Vagina (tissue), 2 donors: ENCODE measurements at places on chromosomes 3 and 15. TPM values are rescaled to one million over a fixed set of nuclear protein-coding genes. Genes with fewer than 3 reads are reported as not detected.

Gene SHC4
- total RNA-seq: 0.25 TPM

Gene ACOX2
- total RNA-seq: 24.8 TPM

- no peak overlapping the region for H3K27ac ChIP-seq
- DNase-seq: no peak
- no peaks in the 10 kb centered on the region for H3K4me1 ChIP-seq
Measured at GRCh38 chr3:13348100-13348499, 72.0 kb downstream of the NUP210 start.

Gene KCNAB1
- total RNA-seq: 3.9 TPM

DNA sequence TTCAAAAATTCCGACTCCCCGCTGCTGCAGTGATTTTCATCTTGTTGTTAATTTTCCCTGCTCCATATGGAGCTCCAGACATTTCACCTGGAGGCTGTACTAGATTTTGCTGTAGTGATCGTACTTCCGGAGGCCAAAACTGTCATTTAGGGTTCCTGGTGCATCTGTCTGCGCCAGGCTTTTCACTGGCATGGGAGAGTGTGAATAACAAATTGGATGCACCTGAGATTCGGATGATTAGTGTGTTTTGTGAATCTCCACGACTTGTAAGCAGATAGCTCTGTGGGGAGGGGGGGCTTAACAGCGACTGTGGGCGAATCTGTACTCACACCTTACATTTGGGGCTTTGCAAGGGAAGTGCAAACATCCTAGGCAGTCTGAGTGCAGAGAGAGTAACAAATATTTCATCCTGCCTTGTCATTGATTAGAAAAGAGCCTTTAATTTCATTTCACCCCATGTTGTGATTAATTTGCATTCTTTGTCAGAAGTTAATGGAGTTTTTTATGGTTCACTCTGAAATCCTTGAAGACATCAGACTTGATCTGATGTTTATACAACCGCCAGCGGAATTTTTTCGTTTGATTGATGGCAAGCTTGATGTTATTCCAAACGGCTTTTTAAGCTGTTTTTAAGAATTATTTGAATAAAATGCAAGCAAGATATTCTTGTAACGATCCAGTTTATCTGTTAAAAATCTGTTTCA is 92.5 kb upstream of the SKOR1 start:
- H3K4me1 ChIP-seq: peaks cover 12% of the 10 kb centered on the region
- no peaks in the 10 kb centered on the region for H3K36me3 ChIP-seq
- no peak overlapping the region for H3K4me3 ChIP-seq
- no peak for DNase-seq

- H3K36me3 ChIP-seq: no peaks in the 10 kb centered on the region
- no peaks in the 10 kb centered on the region for H3K27me3 ChIP-seq
- no peak for DNase-seq
- no peak overlapping the region for H3K27ac ChIP-seq
- no peaks in the 10 kb centered on the region for H3K4me1 ChIP-seq
- no peak overlapping the region for H3K4me3 ChIP-seq
Measured at GRCh38 chr15:84811828-84812227, 5.3 kb upstream of the ALPK3 start.

Gene ADAMTS9
- total RNA-seq: 118 TPM

Gene CHRM5
- not detected for total RNA-seq

- no peaks in the 10 kb centered on the region for H3K36me3 ChIP-seq
- no peak for DNase-seq
- no peak overlapping the region for H3K27ac ChIP-seq
- no peaks in the 10 kb centered on the region for H3K27me3 ChIP-seq
- H3K4me3 ChIP-seq: no peak overlapping the region
Measured at GRCh38 chr15:51494411-51495314, 127.9 kb downstream of the DMXL2 start.

Gene IL17RE
- total RNA-seq: 15.2 TPM

DNA sequence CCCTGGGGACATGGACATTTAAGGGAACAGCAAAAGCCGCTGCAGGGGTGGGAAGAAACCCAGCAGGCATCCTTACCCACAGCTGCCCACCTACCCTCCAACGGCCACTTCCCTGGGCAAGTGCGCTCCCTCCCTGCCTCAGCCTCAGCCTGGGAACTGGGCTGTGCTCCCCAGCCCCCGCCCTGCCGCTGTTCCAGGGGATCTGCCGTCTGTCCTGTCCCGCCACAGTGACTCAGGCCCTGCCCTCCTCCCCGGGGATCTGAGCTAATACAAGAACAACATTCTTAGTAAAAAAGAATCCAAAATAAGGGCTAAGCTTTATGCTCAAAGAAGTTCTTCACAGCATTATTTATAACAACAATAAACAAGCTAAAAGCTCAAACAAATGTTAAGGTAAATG is 7.4 kb upstream of the IQSEC1 start:
- no peak for DNase-seq
- peak overlapping the region; percentile 1 for H3K27ac ChIP-seq
- H3K27me3 ChIP-seq: no peaks in the 10 kb centered on the region
- H3K4me1 ChIP-seq: no peaks in the 10 kb centered on the region

DNA sequence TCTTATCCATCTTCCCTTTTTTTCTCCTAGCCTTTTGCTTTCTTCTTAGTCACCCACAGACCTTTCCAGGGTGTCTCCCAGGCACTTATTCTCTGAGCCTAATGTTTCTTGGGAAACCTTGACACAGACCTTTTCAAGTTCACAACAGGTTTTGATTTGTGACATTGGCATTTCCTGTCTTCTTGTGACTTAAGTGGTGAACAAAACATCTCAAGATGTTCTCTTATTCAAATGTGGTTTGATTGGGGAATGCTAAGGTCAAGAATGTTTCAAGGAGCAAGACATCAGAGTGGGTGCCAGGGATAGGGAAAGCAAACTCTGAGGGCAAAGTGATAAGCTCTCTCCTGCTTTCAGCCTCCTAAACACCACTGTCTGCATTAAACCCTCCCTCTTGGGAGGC is 68.2 kb upstream of the GSK3B start:
- no peak for DNase-seq
- H3K27me3 ChIP-seq: no peaks in the 10 kb centered on the region
- H3K4me1 ChIP-seq: peaks cover 10% of the 10 kb centered on the region
- no peaks in the 10 kb centered on the region for H3K36me3 ChIP-seq
- H3K4me3 ChIP-seq: no peak overlapping the region

- H3K27me3 ChIP-seq: no peaks in the 10 kb centered on the region
- DNase-seq: no peak
- H3K36me3 ChIP-seq: no peaks in the 10 kb centered on the region
- H3K4me1 ChIP-seq: peaks cover 5% of the 10 kb centered on the region
- H3K4me3 ChIP-seq: no peak overlapping the region
- H3K27ac ChIP-seq: no peak overlapping the region
Measured at GRCh38 chr3:14261229-14261628, 82.6 kb downstream of the LSM3 start.

Gene PHC3
- total RNA-seq: 46.9 TPM

GRCh38 chr3:12803371-12803770 is 6.9 kb downstream of the CAND2 start:
- no peak for DNase-seq
- no peaks in the 10 kb centered on the region for H3K4me1 ChIP-seq
- no peak overlapping the region for H3K27ac ChIP-seq
- no peaks in the 10 kb centered on the region for H3K36me3 ChIP-seq

DNA sequence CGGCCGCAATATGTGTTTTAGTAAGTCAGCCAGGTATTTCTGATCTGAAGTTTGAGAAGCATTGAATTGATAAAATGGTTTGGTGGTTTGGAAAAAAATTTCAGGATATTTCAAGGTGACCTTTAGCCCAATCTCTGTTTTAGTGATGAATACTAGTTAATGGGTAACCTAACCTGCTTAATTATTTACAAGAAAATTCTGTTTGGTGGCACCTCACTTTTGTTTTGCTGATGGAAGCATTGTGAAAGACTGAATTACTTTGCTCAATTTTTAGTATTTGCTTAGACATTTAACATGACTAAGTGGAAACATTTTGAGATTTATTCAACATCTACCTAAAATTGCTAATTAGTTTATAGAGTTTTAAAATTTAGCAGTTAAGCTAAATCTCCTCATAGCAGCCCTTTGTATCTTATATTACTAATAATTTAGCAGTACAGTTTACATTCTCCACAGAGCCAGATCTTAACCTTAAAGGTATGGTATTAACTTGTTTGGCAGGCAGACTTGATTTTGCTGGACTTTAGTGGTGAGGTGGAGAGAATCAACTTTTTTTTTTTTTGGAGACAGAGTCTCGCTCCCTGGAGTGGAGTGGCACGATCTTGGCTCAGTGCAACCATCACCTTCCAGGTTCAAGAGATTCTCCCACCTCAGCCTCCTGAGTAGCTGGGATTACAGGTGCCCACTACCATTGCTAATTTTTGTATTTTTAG is 35.4 kb downstream of the GRAMD1C start:
- no peaks in the 10 kb centered on the region for H3K4me1 ChIP-seq
- H3K27ac ChIP-seq: no peak overlapping the region
- no peaks in the 10 kb centered on the region for H3K36me3 ChIP-seq

DNA sequence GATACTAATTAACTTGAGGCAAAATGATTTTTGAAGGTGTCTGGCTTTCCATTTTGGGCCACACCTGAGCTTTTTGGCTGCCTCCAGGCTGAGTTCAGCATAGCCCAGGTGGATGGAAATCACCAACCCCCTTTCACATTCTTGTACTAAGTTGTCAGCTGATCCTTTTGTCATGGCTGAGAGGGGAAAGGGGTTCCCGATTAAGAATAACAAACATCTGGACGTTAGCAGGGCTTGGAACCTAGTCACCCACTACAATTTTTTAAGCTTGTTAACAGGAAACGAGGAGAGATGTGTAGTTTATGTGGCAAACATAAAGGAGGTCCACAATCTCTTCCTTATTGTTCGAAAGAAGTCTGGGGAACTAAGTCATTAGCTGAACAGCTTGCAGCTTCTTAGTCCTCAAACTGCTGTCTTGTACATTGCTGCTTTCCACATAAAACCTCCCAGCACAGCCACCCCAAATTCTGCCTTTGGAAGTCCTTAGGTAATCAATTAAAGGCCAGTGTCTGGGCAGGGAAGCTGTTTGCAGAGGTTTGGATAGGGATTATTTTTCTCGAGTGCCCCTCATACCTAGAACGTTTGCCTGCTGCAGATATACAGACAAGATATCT is 5.0 kb downstream of the NR2F2 start:
- no peak for DNase-seq
- no peaks in the 10 kb centered on the region for H3K27me3 ChIP-seq
- H3K4me3 ChIP-seq: peak overlapping the region; percentile 67

GRCh38 chr3:134677196-134677986 is 26.6 kb upstream of the KY start:
- no peak for DNase-seq
- H3K36me3 ChIP-seq: no peaks in the 10 kb centered on the region
- H3K4me3 ChIP-seq: no peak overlapping the region
- no peaks in the 10 kb centered on the region for H3K27me3 ChIP-seq
- H3K27ac ChIP-seq: no peak overlapping the region

DNA sequence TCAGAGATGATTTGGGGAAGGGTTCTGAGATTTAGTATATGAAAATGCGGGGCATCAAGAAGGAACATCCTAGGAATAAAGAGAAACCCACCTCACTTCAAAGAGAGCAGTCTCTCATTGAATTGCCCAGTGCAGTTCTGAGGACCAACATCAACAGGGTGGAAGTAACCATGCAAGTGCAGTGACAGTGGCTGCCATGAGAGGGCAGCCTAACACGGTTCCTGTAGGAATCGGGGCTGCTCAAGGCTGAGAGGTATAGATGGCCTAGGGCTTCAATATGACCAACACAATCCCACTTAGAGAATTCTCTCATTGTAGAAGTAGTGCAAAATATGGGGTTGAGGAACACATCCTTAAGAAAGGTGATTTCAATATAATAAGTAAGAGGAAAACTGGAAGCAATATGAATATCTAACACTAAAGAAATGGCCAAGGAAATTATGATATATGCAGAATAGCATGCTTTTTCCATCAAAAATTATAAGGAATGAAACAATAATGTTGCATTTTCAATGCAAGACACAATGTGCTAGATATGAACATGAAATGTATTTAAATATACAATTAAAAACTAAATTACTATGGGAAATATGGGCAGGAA is 51.1 kb upstream of the ARRDC4 start:
- H3K27ac ChIP-seq: no peak overlapping the region
- H3K4me3 ChIP-seq: no peak overlapping the region
- peaks cover 3% of the 10 kb centered on the region for H3K4me1 ChIP-seq
- H3K27me3 ChIP-seq: no peaks in the 10 kb centered on the region

DNA sequence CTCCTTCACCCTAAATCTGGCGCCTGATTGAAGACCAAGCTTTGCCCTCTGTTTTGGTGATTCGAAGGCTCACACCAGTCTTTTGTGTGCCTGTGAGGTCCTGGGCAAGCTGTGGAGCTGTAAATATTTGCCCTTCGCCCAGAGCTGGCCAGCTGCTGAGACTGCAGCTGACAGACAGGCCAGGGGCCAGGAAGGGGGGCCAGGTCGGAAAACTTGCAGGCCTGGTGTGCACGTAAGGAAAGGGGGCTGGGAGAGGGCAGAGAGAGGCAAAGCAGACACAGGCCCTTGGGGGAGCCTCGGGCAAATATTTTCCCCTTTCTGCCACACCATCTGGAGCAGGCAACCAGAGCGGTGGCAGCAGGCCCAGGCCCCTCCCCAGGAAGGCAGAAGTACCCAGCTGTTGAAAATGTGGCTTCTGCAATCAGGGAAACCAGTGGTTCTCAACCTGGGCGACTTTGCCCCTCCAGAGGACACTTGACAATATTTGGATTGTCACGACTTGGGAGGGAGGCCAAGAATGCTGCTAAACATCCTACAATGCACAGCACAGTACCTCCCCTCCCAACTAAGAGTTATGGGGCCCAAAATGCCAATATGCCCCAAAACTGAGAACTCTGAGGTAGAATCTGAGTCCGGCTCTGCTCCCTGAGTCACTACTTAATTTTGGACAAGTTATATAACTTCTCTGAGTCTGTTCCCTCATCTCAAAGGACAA is 2.5 kb downstream of the PDZRN3 start:
- no peak for DNase-seq
- H3K4me3 ChIP-seq: peak overlapping the region; percentile 61
- H3K4me1 ChIP-seq: peaks cover 30% of the 10 kb centered on the region
- H3K27me3 ChIP-seq: no peaks in the 10 kb centered on the region

Gene CYP8B1
- not detected for total RNA-seq

DNA sequence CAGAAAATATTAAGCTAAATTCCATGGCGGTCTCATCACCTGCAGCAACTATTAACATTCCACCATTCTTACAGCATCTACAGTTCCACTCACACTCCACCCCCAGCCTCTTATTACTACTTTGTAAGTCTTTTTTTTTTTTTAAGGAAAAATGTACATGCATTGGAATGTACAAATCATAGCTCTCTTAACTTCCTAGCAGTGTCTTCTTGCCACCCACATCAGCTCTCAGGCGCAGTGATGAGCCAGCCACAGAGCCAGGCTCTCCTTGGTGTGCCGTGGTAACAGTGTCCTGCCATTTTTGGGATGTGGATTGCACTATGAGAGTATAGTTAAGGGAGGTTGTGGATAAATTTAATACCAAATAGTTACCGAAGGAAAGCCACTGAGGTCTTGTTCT is 17.8 kb downstream of the ABHD17C start:
- peaks cover 8% of the 10 kb centered on the region for H3K4me1 ChIP-seq
- no peak overlapping the region for H3K27ac ChIP-seq
- no peak overlapping the region for H3K4me3 ChIP-seq
- no peak for DNase-seq
- H3K36me3 ChIP-seq: no peaks in the 10 kb centered on the region

GRCh38 chr15:67076147-67076843 is 10.9 kb downstream of the SMAD3 start:
- H3K27me3 ChIP-seq: no peaks in the 10 kb centered on the region
- peaks cover 86% of the 10 kb centered on the region for H3K4me1 ChIP-seq
- H3K36me3 ChIP-seq: no peaks in the 10 kb centered on the region

Gene DUT
- 84.5 TPM for total RNA-seq

- no peak overlapping the region for H3K27ac ChIP-seq
- H3K27me3 ChIP-seq: no peaks in the 10 kb centered on the region
- H3K4me3 ChIP-seq: no peak overlapping the region
- no peak for DNase-seq
Measured at GRCh38 chr3:28850186-28850585, 430.7 kb upstream of the RBMS3 start.
